ENCODE measurements at places on chromosomes 7 and 10.

- no peak for DNase-seq
These were observed 60.7 kb downstream of the DGKB start for GRCh38 chr7:14841869-14842268.

GRCh38 chr7:12607134-12607533 lies 36.6 kb downstream of the SCIN start:
- no peak for DNase-seq

DNA sequence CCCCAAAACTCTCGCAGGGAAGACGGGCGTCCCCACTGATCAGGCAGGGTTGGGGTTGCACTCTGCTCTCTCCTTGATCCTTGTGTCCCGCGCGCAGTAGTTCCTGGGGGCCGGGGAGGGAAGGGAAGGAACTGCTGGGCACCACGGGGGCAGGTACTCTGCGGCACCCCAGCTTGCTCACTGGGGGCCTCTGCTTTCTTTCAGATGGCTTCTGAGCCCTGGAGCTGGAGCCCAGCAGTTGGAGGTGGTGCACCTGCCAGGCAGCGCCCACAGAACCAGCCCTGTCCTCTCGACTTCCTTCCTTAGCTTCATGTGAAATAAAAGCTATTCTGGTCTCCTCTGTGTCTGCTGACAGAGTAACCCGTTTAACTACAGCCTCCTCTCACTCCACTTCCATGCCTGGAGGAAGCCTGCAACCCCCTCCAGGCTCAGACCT lies 12.2 kb downstream of the PLAC9 start:
- DNase-seq = no peak

- no peak for DNase-seq
These were observed 19.1 kb downstream of the PI4K2A start for GRCh38 chr10:97659589-97659988.

DNA sequence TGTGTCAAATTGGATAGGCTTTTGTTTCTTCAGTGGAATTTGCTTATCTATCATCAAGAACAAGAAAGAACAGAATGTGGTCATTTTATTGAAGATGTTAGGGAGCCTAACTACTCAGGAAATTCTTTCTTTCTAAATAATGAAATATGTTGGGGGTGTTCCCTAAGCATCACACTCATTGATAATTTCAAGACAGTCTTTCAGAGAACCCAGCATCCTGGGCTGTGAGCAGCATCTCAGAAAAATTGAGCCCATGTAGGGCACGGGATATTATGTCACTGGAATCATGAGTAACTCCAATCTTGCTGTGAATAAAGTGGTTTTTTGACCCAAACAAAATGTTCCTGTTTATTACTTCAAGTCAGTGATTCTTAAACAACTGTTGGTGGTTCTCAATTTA lies 27.3 kb downstream of the PON1 start:
- DNase-seq = no peak

- DNase-seq = no peak
These were observed 9.5 kb upstream of the ADARB2 start for GRCh38 chr10:1746796-1747195.

GRCh38 chr7:155071121-155071651 lies 1.1 kb downstream of the HTR5A start:
- no peak for DNase-seq

DNA sequence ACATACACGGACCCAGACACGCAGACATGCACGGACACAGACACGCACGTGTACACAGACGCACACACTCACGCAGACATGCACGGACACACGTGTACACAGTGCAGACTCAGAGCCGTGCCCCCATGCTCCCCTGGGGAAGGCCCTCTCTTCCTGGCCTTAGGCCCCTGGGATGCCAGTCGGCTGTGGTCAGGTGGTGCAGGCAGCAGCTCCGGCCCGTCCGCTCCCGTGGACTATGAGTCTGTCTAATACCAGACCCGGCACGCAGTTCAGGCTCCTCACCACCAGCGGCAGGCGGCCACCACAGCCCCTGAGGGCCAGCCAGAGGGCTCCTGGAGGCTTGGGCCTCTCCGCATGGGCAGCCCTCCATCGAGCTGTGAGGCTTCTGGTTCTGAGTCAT lies 52.0 kb upstream of the NKX6-2 start:
- no peak for DNase-seq

GRCh38 chr10:75859141-75859540 lies 427.7 kb downstream of the LRMDA start:
- no peak for DNase-seq

DNA sequence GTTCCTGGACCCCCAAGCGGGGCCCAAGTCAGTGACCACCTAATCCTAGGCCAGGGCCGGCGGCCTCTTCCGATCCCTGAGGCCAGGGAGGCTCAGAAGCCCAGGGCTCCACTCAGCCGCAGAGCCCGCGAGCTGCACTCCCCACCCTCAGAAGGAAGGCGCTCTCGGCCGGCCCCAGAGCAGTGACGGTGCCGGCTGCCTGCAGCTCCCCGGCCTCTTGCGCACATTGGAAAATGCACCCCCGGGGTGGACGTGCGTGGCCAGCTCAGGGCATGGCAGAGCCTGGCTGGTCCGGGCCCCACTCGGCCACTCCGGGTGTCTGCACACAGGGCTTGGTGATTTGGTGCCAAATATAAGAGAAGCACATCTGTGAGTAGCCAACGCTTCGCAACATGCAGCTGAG lies 269.1 kb downstream of the PTPRN2 start:
- no peak for DNase-seq

DNA sequence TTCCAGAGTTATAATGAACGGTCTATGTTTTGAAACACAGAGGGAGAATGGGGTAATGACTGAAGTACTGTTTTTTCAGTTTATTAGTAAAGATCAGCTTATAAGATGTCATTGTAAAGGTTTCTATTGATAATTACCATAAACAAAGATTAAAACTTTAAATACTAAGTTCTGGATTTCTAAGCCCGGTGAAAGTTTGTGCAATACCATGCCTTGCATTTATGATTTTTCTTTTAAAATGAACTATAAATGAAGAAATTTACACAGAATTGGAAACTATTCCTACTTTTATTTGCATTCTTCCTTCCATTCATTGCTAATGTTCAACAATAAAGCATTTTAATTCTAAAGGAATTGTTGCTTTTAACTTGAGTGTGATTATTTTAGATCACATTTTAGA lies 4.9 kb downstream of the MEOX2 start:
- DNase-seq = no peak

GRCh38 chr7:2613931-2614600 lies 17.7 kb upstream of the TTYH3 start:
- no peak for DNase-seq

DNA sequence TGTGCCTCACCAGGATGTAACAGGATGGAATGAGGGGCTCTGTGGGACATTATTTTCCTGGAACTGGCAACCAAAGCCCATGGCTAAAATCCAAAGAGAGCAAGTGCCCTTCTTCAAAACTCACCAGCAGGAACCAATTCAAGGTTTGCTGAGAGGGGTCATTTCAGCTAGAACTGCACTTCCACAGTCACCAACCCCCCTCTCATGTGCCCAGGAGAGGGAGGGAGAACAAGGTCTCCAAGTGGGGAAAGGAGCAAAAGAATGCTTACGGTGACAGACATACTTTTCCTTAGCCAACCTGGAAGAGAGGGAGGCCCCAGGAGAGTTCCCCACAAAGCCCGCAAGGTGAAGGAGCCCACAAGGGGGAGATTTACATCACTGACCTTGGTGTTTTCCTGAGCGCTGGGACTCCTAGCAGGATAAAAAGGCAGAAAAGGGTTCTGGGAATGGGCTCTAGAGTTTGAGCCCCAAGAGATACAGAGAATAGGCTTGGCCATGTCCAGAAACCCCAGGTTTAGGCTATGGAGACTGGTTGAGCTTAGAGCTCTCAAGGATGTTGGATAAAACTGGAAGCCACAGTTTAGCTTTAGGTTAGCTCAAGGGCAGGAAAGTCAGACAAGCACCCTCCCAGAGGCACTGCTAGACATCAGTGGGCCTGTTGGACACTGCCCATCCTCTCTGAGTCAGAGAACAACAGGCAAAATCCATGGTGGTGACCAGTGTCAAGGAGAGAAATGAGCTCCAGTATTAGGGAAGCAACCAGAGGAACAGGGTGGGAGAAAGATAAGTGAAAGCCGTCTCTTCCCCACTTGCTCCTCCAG lies 63.9 kb upstream of the GHITM start:
- no peak for DNase-seq

GRCh38 chr10:71103961-71104360 lies 108.4 kb upstream of the UNC5B start:
- DNase-seq = no peak

- no peak for DNase-seq
These were observed 6.4 kb downstream of the NEBL start for GRCh38 chr10:20890491-20891337.

DNA sequence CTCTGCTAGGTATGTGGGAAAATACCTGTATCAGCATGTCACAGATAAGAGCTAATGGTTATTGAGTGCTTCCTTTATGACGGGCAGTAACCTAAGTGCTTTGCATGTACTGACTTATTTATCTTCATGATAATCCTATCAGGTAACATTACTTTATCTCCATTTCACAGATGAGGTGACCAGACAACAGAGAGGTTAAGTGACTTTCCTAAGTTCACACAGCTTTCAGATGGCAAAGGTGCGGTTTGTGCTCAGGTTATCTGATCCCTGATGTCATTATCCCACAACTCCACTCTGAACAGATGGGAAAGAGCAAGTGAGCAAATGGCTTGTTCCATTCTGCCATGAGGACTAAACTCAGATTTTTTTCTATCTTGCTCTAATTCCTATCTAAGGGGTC lies 217.0 kb upstream of the PODXL start:
- no peak for DNase-seq

GRCh38 chr10:29217292-29217738 lies 71.6 kb upstream of the LYZL1 start:
- no peak for DNase-seq

DNA sequence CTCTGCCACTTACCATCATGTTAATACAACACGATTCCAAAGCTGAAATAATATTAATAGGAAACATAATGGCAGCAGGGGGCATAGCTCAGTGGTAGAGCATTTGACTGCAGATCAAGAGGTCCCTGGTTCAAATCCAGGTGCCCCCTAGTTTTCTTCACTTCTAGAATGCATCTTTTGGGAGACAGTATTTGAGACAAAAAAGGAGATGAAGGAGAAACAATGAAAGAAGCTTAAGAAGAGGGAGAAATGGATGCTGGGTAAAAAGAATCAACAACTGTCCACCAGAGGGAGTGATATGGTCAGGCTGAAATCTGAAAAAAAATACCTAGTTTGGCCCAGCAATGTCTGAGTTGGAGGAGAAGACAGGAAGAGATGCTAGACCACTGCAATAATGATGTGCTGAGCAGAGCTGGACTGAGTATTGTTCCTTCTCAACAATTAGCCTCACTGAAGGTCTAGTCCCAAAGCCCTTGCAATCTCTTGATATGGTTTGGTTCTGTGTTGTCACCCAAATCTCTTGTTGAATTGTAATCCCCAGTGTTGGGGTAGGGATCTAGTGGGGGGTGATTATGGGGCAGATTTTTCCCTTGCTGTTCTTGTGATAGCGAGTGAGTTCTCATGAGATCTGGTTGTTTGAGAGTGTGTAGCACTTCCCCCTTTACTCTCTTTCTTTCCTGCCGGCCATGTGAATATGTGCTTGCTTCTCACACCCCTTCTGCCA lies 48.3 kb downstream of the ZNF783 start:
- no peak for DNase-seq

DNA sequence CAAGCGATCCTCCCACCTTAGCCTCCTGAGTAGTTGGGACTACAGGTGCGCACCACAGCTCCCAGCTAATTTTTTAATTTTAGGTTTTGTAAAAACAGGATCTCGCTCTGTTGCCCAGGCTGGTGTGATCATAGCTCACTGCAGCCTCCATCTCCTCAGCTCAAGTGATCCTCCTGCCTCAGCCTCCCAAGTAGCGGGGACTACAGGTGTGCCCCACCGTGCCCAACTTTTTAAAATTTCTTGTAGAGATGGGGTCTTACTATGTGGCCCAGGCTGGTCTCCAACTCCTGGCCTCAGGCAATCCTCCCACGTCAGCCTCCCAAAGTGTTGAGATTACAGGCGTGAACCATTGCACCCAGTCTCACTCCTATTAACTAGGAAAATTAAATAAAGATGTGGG lies 7.5 kb downstream of the TMEM225B start:
- DNase-seq = no peak

DNA sequence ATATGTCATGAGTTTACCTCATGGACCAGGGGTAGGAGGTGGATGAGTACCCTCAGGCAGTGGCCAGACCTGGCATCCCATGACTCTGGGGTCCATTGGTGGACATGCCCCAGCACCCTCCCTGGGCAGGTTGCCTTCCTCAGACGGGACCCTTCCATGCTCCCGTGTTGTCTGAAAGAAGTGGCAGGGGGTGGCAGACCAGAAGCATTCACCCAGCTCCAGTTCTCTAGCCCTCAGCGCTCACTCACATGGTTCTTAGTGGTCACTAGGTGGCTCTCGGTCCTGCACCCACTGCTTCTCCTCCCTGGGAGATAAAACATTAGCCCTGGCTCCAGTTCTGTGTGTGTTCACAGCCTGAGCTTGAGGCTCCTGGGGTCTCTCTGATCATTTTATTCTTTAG lies 6.0 kb downstream of the RBP3 start:
- no peak for DNase-seq

DNA sequence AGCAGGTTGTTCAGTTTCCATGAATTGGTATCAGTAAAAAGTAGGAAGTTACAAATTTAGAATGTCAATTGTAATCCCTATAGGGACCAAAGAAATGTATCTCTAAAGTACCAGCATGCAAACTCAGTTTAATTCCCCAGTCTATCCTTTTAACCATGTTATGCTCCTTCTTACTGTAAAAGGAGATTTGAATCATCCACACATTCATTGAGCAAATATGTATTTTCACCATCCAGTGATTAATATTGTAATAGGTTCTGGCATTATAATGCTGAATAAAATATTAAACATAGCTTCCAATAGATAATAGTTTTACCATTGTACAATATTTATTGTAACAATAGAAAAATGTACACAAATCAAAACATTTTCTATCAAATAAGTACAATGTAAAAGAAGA lies 228.2 kb upstream of the SEMA3A start:
- no peak for DNase-seq

- peak; percentile 69 for DNase-seq
These were observed 1.7 kb upstream of the MYO1G start for GRCh38 chr7:44980393-44981034.

- DNase-seq = no peak
These were observed 1.2 kb upstream of the SPACDR start for GRCh38 chr7:100465299-100465698.

- DNase-seq = no peak
These were observed 281.7 kb downstream of the AHR start for GRCh38 chr7:17580141-17580540.

DNA sequence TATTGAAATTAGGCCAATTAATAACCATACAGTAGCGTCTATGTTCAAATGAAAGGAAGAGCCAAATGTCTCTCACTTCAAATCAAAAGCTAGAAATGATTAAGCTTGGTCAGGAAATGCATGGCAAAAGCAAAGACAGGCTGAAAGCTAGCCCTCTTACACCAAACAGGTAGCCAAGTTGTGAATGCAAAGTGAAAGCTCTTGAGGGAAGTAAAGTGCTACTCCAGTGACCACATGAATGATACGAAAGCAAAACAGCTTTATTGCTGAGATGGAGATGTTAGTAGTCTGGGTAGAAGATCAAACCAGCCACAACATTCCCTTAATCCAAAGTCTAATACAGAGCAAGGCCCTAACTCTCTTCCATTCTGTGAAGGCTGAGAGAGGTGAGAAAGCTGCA lies 123.8 kb downstream of the TEX36 start:
- no peak for DNase-seq
